Activated CD4-positive, alpha-beta T cell treated with anti-CD3 and anti-CD28 coated beads, Interleukin-2, amount 50 U/mL, for 1 hour (primary cell): ENCODE measurements at places on chromosomes 11 and 22.

DNA sequence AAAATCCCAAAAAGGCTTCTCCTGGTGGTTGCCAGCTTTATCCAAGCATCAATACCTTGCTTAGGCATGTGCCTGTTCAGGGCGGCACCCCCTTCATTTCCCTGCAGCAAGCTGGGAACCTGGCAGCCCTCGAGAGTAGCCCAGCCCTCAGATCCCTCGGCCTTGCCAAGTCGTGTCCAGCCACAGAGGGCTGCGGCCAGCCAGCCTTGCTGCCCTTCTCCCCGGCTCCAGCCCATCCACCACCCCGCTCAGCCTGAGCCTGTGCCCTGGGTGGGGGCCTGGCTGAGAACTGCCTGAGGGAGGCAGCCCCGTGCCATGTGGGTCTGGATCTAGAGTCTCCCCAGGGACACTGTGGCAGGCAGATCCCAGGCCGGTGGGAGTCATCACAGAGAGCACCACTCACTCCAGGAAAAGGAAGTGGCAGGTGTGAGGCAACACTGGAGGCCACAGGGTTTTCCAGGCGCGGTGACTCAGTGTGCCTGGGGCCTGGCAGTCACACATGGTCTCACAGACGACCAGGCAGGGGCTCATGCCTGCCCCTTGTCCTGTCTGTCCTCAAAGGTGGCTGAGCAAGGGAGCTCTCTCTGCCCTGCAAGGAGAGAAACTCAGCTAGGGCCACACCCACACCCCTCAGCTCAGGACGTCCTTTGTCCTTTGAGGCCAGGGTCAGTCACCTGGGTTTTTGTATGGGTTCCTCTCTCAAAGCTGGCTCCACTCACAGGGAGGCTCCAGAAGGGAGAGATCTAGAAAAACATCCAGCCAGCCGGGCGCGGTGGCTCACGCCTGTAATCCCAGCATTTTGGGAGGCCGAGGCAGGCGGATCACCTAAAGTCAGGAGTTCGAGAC, 12.2 kb upstream of the CDC42BPG start:
- DNase-seq: peak; percentile 42

- no peak for DNase-seq
These were observed 63.7 kb downstream of the KCNC1 start for GRCh38 chr11:17798253-17798652.

DNA sequence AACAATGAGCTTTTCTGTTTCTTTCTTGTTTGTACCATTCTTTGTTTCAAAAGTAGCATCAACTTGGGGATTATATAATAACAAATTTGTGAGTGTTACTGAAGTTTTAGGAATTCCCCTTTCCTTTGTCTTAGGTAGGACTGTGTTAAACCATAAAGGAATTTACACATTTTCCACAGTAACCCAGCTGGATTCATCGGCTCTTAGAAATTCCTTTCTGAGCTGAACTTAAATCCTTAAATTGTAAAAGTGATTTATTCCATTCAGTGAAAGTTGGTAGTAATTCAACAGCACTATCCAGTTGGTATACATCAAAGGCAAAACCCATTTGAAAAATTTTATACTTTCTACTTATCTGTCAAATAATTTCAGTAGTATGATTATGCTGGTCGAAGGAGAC, 11.8 kb downstream of the EMSY start:
- no peak for DNase-seq

- DNase-seq: no peak
These were observed 452.6 kb downstream of the LUZP2 start for GRCh38 chr11:24949406-24949805.

- no peak for DNase-seq
These were observed 292.2 kb downstream of the MN1 start for GRCh38 chr22:27509132-27509920.

GRCh38 chr11:94519478-94520084, 7.3 kb downstream of the C11orf97 start:
- no peak for DNase-seq

DNA sequence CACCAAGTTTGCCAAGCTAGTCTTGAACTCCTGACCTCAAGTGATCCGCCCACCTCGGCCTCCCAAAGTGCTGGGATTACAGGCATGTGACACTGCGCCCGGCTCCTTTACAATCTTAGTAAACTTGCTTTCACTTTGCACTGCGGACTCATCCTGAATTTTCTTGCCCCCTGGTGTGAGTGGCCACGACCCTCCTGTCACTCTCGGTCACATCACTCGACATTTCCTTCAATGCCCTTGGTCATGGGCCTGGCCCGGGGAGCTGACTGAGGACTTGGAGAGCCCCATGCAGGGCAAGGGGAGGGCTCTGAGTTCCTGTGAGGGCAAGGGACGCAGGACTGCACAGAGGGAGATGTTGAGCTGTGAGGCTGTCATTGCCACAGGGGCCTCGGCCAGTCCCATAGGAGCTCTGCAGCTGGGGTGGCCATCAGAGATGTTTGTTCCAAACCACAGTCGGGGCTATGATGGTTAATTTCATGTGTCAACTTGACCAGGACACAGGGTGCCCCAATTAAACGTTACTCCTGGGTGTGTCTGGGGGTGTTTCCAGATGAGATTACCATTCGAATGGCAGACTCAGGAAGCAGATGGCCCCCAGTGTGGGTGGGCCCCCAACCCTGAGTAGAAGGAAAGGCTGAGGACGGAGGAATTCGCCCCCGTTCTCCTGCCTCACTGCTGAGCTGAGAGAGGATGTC, 21.2 kb downstream of the A4GALT start:
- DNase-seq: no peak

- DNase-seq: no peak
These were observed at the start of gene MRGPRX3 for GRCh38 chr11:18132341-18132740. MRGPRX3 (plus strand) TSS chr11:18132571; CDS start chr11:18137203, 4,632 bp downstream.

DNA sequence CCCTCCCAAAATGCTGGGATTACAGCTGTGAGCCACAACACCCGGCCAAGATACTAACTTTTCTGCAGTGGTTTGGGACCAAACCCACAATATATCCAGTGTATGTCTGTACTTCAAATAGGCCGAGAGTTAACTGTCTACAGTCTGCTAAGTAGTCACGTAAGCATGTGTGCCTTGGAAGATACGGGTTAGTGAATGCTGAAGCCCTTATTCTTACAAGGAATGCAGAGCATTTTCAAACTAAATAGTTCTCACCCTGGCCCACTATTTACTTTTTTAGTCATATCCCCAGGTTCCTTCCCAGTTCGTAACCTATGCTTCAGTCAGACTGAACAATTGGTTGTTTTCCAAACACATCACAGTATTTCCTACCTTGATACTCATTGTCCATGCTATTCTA, 176.0 kb downstream of the WNT11 start:
- DNase-seq: no peak

DNA sequence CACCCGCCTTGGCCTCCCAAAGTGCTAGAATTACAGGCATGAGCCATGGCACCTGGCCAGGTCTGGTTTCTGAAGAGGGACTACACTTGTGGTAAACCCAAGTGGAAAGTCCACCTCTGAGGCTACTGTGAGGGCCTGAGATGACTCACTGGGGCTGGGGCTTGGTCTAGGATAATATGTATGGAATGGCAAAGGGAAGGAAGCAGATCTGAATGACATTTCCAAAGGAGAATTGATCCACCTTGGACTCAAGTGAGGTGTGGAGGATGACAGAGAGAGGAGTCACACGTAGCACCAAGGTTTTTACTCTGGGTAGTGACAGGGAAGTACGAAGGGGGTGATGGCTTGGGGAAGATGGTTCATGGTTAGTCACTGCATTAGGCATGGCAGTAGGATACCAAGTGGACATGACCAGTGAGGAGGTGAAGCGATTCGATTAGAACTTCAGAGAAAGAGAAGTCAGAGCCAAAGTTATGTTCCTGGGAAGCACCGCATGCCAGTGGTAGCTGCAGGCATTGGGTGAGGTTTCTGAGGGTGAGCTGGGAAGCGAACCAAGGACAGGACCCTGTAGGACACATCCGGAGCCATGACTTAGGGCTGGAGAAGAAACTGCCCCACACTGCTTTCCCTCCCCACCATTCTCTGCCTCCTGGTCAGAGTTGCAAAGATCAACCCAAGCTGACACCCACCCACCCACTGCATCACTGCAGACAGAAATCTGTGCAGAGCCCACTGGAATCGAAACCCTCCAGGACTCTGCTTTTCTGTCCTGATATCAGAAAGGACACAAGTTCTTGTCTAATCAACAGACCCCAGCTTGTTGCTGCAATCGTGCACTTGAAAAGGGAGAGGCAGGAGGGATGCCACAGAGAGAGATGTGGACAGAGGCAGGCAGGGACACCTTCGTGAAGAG, 13.0 kb upstream of the BCL9L start:
- no peak for DNase-seq

- no peak for DNase-seq
These were observed 737 bp upstream of the STIP1 start for GRCh38 chr11:64185175-64185692.

GRCh38 chr11:40235841-40236240, 1223.6 kb downstream of the LRRC4C start:
- DNase-seq: no peak

- no peak for DNase-seq
These were observed 286.9 kb downstream of the CNTN5 start for GRCh38 chr11:99307510-99308088.

DNA sequence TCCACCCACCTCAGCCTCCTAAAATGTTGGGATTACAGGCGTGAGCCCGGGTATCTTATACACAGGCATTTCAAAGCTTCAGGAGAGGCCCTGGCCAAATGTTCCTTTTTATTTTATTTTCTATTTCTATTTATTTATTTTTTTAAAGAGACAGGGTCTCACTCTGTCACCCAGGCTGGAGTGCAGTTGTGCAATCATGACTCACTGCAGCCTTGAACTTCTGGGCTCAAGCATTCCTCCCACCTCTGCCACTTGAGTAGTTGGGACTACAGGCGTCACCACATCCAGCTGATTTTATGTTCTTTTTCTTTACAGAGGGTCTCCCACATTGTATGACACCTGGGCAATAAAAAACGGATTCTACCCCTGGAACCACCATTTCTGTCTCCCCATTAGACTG, 71.2 kb downstream of the FBXO7 start:
- no peak for DNase-seq
